ENCODE measurements at places on chromosomes 4 and X.

- no peak for DNase-seq
Observed at GRCh38 chr4:147761218-147761883, 29.5 kb downstream of the ARHGAP10 start.

DNA sequence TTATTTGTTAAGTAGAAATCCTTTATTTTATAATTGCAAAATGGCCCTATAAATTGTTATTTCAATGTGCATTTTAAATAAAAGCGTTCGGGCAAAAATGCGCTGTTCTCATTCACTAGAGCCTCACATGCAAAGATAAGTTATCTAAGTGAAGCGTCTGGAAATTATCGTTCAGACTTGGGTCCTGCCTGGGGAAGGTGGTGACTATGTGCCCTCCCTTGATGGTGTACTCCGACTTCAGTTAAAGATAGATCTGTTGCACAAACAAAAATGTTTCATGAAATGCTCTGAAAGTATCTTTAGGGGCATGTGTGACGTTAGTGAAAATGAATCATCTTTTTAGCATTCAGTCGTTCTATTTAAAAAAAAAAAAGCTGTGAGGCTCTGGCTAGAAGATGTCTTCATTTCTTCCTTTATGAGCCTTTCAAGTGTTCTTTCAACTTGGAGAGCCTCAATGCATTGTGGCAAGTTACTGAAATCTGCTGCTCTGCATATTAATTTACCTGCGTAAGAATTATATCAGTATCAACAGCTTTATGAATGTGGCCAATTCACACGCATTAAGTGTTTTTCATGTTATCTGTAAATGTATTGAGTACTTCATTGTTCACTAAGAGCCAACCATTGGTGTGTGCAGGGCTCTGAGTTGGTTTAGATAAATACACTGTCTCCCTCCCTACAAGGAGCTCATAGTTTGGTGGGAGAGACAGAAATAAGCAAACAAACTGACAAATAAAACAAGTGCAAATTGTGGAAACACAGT, 83.0 kb downstream of the AFF1 start:
- DNase-seq, result no peak

- DNase-seq, result no peak
Observed at GRCh38 chr4:16297003-16297402, 70.7 kb upstream of the TAPT1 start.

GRCh38 chr4:146310319-146311021, 96.1 kb downstream of the REELD1 start:
- DNase-seq, result no peak

GRCh38 chr4:143109376-143109775, 75.3 kb upstream of the USP38 start:
- DNase-seq, result no peak

- no peak for DNase-seq
Observed at GRCh38 chr4:2587213-2587823, 50.9 kb downstream of the FAM193A start.

DNA sequence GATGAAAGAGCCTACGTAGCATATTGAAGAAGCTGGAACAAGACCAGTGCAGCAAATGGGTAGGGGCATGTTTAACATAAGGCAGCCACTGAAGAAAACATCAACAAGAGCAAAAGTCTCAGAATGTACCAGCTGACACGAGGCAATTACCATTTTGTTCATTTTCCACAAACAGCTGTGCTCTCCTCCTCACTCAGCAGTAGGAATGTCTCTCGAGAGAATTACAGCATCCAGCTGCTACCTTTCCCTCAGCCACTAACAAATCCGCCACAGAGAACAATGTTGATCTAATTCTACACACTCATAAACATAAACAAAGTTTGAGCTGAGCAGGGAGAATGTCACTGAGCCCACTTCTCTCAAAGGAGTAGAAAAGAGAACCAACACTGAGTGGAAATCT, 68.0 kb downstream of the OPHN1 start:
- no peak for DNase-seq

DNA sequence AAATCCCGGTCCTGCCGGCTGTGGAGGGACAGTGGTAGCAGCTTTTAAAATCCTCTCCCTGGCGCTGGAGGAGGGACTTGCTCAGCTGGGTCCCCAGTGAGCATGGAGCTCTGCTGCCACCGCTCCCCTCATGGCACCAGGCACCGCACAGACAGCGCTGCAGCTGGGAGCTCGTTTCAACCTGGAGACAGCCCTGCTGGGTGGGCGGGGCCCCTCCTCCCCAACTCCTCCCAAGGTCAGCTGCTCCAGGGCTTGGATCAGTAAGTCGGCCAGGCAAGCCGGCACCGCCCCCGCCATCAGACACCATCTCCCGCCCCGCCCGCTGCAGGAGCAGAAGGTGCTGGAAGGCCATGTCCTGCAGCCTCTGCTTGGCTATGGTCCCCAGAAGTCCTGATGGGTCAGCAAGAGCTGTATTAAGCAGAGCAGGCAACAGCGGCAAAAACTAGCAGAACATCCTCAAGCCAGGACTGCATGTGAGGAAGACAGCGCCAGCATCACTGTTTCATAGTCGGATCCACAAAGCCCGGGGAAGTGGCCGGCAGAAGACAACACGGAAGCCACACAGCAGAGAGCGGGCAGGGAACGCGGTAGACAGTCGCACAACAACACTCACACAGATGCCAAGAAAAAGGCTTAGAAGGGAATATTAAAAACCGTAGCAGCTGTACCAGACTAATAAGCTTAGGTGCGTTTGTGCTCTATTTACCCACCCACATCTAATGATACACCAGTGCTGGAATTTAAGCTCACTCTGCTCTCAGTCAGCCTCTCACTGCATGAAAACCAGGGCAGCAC, 16.2 kb downstream of the ZFYVE28 start:
- no peak for DNase-seq

- DNase-seq, result no peak
Observed at GRCh38 chr4:121472937-121473721, 92.3 kb upstream of the QRFPR start.

DNA sequence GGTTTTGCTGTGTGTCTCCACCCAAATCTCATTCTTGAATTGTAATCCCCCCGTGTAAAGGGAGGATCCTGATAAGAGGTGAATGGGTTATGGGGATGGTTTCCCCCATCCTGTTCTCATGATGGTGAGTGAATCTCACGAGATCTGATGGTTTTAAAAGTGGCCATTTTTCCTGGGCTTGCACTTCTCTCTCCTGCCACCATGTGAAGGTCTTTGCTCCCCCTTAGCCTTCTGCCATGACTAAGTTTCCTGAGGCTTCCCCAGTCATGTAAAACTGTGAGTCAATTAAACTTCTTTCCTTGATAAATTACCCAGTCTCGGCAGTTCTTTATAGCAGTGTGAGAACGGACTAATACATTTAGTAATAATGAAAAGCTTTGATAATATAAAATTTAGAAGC, 46.9 kb downstream of the ANTXR2 start:
- DNase-seq, result no peak

- no peak for DNase-seq
Observed at GRCh38 chr4:88315460-88316017, 31.2 kb upstream of the PPM1K start.

DNA sequence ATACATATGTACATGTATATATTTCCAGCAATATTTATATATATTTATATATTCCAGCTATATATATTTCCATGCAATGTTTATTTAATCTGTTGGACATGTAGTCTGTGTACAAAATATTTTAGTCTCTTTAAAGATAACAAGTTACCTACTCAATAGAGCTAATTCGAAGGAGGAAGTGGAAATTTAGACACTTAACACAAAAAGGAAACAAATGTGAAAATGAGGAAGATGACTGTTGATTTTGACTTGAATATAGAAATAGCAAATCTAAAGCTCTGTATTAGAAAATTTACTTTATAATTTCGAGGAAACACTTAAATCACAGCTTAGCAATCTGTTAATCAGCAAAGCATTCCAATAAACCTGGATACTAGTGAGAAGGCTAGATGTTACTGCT, 1064.4 kb downstream of the PCDH7 start:
- DNase-seq, result no peak

DNA sequence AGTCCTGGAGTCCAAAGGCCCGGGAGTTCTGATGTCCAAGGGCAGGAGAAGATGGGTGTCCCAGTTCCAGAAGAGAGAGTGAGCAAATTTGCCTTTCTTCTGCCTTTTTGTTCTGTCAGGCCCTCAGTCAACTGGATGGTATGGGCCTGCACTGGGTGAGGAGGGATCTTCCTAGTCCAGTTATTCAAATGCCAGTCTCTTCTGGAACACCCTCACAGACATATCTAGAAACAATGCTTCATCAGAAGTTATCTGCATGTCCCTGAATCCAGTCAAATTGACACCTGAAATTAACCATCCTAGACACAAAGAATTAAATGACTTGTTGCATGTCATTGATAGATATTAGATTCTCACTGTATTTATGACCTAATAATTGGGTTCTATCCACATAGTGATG, 48.5 kb upstream of the TSPAN5 start:
- DNase-seq, result no peak

GRCh38 chr4:155569960-155570515, 96.6 kb upstream of the GUCY1A1 start:
- no peak for DNase-seq

DNA sequence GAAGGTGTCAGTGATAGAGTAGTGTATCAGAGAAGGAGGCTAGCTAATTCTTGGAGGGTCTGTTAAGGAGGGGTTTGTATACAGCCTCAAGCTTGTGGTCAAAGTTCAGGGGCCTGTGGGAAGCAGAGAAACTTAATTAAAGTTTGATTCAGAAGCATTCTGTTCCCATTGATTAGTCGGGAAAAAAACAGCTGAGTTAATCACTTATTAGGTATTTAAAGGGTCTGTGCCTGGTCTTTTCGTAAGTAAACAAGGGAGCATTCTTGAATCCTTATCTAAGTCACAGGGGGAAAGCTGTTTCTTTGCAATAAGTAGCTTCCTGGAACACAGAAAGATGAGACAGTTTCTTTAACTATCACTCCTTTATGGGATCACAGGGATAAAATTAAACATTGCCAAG, 492.1 kb downstream of the PCDH10 start:
- DNase-seq, result no peak

GRCh38 chr4:113303315-113303714, 253.9 kb downstream of the ANK2 start:
- no peak for DNase-seq

- DNase-seq, result no peak
Observed at GRCh38 chrX:16416588-16416987, 233.4 kb upstream of the S100G start.

DNA sequence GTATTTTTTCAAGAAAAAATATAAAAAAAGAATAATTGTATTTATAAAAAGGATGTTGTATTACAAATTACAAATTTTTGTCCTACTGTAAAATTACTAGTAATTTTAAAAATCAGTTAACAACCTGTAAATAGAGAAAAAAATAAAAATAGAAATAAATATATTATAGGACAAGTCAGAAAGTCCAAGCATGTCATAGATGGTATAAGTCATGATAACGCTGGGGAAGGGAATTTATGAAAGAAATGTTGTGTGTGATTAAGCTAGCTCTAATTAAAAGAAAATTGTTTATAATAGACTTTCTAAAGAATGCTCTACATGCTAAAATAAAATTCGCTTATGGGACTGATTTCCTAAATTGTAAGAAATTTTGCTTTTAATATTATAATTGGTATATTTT, 2329.9 kb downstream of the ARAP2 start:
- no peak for DNase-seq

DNA sequence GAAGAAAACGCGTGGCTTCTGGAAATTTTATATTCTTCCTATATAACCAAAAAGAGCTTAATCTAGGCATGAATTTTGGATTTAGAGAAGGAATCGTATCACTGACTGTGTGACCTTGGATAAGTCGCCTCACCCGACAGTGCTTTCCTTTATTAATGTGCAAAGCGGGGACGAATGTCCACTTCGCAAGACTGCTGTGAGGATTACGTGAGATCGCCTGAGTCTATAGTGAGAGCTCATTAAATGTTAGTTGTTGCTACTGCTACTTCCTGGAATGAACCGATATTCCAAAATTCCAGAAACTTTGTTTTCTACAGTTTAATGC, 448 bp upstream of the TBC1D8B start:
- no peak for DNase-seq

DNA sequence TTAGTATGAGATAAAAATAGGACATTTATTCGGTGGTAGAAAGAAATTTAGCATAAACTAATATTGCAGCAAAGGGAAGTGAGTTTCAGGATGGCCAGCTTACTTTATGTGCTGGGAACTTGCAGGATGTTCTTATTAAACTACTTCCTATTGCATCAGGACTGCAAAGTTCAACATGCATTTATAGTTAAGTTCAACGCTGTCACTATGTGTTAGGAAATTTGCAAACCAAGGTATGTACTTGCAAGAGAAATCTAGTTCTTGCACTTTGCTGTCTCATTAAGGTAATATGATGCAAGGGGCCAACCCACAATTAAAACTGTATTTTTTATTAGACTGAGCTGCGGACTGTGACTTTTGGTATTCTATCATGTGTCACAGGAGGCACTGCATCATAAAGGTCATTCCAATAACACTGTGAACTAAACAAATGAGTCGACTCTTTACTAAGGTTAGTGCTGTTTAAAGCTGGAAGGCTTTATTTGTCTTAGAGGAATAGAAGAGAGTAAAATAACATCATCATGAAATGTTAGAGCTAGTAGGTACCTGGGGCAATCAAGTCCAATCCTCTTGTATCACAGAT, 1525.7 kb upstream of the TENM3 start:
- no peak for DNase-seq

GRCh38 chr4:128863312-128864075, 54.0 kb downstream of the JADE1 start:
- peak; percentile 55 for DNase-seq

GRCh38 chr4:176226736-176227135, 31.4 kb upstream of the SPATA4 start:
- no peak for DNase-seq

GRCh38 chr4:151604238-151604637, 156.6 kb downstream of the GATB start:
- no peak for DNase-seq

GRCh38 chr4:106062452-106062875, 167.2 kb downstream of the NPNT start:
- no peak for DNase-seq

DNA sequence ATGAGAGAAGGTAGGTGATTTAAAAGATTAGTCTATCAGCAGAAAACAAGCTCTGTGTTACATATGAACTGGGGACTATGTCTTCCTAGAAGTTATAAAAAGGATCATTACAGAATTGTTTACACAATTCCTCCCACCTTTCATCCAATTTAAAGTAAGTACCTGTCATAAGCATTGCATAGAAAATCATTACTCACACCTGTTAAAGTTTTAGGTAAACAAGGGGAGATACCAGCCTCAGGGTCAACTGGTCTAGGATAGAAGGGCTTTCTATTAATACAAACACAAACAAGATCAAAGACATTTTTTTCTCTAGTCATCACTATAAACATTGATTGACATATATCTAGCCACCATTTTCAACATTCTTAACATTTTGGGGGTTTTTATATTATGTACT, 333.9 kb downstream of the ARHGAP24 start:
- no peak for DNase-seq

DNA sequence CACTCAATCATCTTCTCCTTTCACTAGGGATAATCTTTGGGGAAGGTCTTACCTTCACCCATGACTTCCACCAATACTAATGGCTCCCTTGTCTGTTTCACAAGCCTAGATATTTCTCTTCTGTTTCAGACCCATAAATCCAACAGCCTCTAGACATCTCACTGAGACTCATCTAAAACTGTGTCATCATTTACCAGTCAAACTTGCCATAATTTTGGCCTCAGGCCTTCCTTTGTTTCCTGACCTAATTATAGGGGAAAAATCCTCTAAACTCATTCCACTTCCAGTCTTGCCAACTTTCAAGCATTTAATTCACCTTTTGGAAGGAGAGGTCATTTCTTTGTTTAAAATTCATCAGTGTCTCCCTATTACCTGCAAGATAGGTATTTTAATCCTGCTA, 181.0 kb upstream of the CNKSR2 start:
- DNase-seq, result no peak

- DNase-seq, result no peak
Observed at GRCh38 chrX:6983207-6983955, 164.1 kb upstream of the STS start.

Measured in stimulated activated CD4-positive, alpha-beta T cell treated with anti-CD3 and anti-CD28 coated beads, Interleukin-4, amount 100 ng/mL, for 48 hours (primary cell).